Stimulated activated CD4-positive, alpha-beta T cell treated with anti-CD3 and anti-CD28 coated beads, Interleukin-12 subunit alpha, Interleukin-12 subunit beta, amount 100 ng/mL, for 24 hours (primary cell): ENCODE measurements at places on chromosomes 3 and 15.

DNA sequence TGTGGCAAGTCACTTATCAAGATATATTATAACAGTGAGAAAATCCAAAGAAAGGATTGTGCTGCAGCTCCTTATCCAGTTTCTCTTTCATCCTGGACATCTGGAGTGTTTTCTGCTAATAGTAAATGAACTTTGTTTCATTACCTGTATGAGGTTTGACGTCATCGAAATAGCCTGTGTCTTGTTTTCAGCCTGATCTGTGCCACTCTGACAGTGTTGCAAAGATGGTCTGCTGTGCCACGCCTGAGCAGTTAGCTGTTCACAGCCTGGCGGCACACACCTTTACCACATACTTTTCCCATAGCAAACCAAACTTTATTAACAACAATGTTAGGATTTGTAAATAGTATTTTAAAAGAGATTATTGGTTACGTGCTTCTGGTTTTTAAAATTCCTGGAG, 34.0 kb downstream of the YEATS2 start:
- DNase-seq = no peak

DNA sequence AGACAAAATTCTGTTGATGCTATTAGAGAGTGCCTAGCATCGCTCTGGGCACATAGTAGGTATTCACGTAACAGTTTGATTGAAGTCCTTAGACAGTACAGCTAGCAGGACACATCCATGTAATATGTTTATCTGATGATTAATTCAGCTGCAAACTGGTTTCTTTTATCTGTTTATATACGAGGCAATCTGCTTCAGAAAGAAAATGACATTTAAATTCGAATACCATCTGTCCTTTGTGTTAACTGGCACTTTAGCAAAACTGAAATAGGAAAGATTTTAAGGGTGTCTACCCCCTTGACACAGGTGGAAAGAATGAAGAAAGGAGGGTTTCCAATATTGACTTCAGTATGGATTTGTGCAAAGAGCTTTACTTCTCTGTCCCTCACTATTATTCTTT, 192.5 kb downstream of the MFSD1 start:
- no peak for DNase-seq

- no peak for DNase-seq
Measured at GRCh38 chr15:25858952-25859760, 4.0 kb downstream of the ATP10A start.

GRCh38 chr3:59446775-59447465, 397.1 kb upstream of the CFAP20DC start:
- no peak for DNase-seq

DNA sequence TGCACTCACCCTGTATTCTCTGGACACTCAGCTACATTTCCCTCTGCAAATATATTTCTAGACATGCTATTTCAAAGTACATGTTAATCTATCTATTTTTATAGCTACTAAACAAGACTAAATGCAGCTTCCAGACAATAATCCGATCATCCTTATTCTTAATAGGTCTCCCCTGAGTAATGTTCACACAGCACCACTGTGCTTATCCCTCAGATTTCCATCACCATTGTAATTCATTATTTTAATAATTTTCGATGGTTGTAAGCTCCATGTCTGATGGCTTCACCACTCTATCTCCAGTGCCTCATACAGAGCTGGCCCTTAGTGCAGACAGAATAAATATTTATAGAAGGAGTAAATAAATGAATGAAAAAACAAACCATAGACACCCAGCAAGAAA, 117.5 kb downstream of the ANXA2 start:
- DNase-seq = no peak

GRCh38 chr3:194205675-194206133, 69.8 kb downstream of the HES1 start:
- DNase-seq = no peak

- no peak for DNase-seq
Measured at GRCh38 chr3:69204315-69204957, 82.0 kb upstream of the LMOD3 start.

DNA sequence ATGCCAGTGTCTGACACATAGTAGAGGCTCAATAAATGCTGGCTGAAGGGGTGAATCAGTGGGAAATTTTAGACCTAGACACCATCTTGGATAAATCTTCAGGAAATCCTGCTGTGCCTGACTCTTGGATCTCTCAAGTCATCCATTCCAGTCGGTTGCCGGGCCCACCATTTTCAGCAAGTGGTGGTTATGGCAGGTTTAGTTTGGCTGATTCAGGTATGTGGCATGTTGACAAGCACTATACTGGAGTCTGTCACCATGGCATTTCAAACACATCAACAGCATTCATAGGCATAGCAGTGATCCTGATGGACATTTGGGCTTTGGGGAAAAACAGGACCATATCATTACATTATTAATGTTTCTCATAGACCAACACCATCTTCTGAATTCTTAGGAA, 25.7 kb upstream of the APH1B start:
- DNase-seq = no peak

DNA sequence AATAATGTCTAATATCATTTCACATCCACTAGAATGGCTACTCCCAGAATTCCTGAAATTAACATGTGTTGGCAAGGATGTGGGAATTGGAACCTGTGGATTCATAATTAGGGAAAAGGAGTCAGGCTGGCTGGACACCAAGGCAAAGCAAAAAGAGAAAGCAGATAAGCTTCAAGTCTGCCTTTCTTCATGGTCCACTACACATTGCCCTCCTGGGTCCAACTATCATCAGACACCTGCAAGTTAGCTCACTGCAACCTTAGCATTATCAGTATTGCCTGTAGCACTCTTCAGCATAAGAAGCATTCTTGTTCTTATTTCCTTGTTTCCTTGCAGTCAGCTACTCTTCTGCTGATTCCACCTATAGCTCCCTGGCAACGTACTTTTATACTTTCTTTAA, 124.3 kb downstream of the ZNF280D start:
- no peak for DNase-seq

DNA sequence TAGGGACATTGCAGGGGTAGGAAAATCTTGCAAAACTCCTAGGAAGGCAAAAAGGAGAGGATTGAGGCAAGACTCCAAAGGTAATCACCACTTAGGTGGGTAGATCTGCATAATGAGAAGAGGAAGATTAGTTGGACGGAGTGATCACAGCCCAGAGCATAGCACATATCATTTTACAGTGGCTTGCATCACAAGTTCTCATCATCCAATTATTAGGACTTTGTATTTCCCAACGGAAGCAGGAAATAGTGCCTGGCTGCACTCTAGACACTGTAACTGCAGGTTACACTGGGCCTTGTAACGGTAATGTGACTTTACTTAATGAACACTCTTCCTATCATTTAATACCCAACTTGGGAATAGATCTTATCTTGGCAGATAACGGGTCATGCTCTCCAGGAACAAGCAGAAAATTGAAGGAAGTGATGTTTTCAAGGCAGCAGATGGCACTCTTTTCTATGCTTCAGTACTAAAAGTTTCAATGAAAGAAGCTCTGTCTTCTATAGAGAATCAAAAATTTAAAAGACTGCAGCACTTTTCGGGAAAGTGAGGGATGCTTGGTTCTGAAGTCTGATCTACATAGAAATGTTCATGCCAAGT, 101.9 kb upstream of the KCNMB2 start:
- DNase-seq = no peak

- no peak for DNase-seq
Measured at GRCh38 chr15:72614810-72615532, 39.5 kb upstream of the GOLGA6B start.

- DNase-seq = no peak
Measured at GRCh38 chr3:17420668-17421067, 321.8 kb downstream of the TBC1D5 start.

DNA sequence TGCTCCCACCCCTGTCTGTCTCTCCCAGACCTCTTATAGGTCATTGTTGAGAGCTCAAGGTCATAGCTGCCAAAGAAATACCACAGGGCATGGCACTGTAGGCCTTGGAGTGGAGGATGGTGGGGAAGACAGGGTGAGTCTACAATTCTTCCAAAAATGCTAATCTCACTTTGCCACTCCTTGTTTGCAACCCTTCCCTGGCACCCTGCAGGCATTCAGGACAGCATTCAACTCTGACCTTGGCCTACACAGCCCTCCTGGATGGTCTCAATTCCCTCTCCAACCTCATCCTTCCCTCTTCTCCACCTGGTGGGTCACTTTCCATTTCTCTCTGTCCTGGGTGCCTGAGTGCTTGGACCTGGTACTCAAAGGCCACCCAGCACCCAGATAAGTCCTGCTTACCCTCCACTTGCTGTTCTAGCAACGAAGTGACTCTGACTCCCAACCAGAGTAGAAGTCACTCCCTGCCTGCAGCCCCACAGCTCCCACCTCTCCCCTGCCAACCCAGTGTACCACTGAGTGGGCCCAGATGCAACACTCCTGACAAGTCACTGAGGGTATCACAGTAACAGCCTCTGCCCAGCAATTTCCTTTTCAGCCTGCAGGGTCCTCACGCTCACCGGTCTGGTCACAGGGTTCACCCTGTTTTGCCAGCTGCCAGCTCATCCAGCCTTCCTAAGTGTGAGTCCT, 36.6 kb downstream of the AMOTL2 start:
- DNase-seq = no peak

DNA sequence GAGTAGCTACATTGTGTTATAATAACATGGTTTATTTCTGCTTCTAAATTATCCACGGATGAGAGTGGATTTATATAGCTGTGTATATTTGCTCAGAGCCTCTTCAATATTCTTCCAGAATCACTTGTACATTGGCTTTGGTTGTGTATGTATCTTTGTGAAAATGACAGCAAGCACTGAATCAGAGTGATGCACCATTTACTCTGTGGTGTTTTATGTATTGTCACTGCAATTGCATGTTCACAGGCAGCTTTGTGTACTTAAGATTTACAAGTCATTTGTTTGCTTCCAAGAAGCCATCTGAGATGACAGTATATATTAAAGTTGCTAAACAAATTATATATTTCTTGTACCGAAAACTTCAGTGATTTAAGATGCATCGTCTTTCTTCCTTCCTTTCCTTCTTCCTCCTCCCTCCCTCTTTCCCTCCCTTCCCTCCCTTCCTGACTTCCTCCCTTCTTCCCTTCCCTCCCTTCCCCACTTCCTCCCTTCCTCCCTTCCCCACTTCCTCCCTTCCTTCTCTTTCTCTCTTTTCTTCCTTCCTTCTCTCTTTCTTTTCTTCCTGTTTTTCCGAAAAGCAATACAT, 362.3 kb upstream of the GOLIM4 start:
- DNase-seq = no peak

DNA sequence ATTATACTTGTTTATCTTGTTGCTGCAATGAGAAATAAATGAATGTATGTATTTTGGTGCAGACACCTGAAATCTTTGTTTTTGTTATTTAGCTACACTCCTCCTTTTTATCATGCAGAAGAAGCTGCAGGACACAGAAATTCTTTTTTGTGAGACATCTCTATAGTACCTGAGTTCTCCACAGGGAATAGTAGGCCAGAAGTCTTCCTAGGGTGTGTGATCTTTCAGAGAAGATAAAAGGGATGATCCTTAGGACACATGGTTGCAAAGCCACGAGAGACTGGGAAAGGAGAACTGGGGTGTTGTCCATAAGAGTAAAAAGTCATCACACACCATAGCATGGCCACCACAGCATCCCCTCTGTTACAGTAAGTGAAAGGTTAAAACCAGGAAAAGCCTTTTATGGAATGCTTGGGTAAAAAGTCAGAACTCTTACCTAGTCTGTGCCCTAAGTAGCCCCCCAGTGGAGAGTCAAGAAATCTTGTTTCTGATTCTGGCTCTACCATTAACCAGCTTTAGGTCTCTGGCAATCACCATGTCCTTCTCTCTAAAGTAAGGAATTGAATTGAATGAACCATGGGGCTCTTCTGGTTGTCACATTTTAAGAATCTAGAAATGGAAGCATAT, 31.9 kb upstream of the ADGRG7 start:
- no peak for DNase-seq

- no peak for DNase-seq
Measured at GRCh38 chr15:77567202-77567601, 65.5 kb downstream of the LINGO1 start.

- no peak for DNase-seq
Measured at GRCh38 chr3:13427662-13428603, 7.8 kb upstream of the NUP210 start.

DNA sequence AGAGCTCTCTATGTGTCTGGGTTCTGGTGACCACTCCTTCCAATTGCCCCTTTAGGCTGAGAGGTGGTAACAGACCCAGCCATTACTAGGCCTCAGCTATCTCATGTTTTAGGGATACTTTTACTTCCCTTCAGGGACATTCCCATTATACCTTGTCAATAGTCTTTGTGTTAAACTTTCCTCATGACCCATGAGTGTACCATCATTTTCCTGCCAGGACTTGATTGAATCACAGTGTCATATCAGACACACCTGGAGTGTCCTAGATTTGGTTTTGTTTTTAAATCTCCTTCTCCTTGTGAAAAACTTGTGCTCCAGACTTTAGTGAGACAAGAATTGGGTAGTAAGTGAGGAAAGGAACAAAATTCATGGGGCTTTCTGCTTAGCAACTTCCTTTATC, 136.6 kb downstream of the KCNAB1 start:
- no peak for DNase-seq

DNA sequence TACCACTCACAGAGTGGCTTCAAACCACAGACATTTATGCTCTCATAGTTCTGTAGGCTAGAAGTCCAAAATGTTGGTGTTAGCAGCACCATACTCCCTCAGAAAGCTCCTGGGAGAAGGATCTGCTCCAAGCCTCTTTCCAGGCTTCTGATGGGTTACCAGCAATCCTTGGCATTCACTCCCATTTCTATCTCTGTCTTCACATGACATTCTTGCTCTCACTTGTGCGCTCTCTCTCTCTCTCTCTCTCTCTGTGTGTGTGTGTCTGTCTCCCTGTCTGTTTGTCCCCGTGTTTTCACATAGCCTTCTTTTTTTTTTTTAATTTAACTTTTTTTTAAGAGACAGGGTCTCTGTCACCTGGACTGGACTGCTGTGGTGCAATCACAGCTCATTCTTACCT, 26.3 kb downstream of the CDAN1 start:
- no peak for DNase-seq

- DNase-seq = no peak
Measured at GRCh38 chr3:71195492-71195891, 388.0 kb downstream of the FOXP1 start.

DNA sequence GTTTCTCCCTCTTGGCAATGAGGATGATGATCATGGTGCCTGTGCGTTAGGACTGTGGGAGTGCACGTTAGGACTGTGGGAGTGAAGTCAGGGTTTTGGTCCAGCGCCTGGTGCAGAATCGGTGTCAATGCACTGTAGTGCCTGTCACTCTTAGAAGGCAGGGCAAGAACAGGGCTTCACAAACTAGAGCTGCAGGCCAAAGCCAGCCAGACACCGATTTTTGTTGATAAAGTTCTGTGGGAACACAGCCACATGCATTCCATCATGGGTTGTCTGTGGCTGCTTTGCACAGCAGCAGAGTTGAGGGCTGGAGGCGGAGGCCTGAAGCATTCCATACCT, 32.6 kb upstream of the NR2C2 start:
- no peak for DNase-seq

GRCh38 chr3:113265231-113265630, 53.9 kb downstream of the BOC start:
- DNase-seq = no peak

- DNase-seq = no peak
Measured at GRCh38 chr3:148131990-148132638, 565.6 kb upstream of the AGTR1 start.

DNA sequence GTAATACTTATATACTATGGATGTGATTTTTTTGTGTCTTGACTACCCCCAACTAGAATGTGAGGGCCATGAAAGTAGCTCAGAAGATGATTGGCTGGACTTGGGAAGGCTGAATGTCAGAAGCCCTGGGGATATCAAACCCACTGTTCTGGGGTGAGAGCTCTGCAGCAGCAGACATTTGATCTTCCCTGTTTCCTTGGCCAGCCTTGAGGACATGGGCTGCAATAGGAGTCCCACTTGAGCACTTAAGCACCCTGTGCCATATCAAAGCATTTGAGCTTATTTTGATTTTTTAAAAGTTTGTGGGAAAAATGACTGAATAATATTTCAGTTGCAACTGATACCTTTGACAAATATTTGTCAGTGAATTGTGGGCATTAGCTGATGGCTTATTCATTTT, 21.7 kb downstream of the GTF2E1 start:
- DNase-seq = no peak
